ENCODE measurements at places on chromosomes 13 and 19.

- peak; percentile 35 for DNase-seq
These were observed 8.2 kb downstream of the RASGRP4 start for GRCh38 chr19:38417544-38418506.

GRCh38 chr19:863315-863620 is 3.8 kb downstream of the CFD start:
- DNase-seq, result no peak

- DNase-seq, result no peak
These were observed 26.4 kb downstream of the C13orf46 start for GRCh38 chr13:113947311-113948033.

- DNase-seq, result peak; percentile 35
These were observed at the start of gene SHISA2 for GRCh38 chr13:26051657-26052311. SHISA2 (minus strand) TSS chr13:26052016; CDS start chr13:26050975, 1,041 bp downstream.

- DNase-seq, result no peak
These were observed 249.0 kb downstream of the LHFPL6 start for GRCh38 chr13:39353988-39354387.

GRCh38 chr19:47512183-47512947 is 2.5 kb downstream of the NAPA start:
- DNase-seq, result no peak

DNA sequence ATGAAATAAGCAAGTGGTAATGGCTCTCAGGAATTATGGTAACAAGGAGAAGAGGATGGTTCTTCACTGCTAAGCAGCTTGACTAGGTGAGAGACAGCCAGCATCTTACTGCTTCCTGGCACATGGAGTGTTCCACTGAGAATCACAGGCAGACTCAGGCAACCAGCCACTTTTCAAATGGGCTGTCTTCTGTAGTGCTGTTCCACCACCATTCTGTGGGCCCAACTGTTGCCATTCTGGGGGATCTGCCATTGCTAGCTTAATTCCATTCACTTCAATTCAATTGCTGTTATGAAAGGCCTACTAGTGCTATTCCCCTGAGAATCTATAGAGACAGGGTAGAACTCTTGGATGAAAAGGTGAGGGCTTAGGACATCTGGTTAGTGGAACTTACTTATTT is 341.9 kb downstream of the KCNRG start:
- no peak for DNase-seq

GRCh38 chr13:57624565-57625435 is 6.7 kb upstream of the PCDH17 start:
- DNase-seq, result peak; percentile 5

- no peak for DNase-seq
These were observed 72.6 kb upstream of the TSHZ3 start for GRCh38 chr19:31421856-31422255.

DNA sequence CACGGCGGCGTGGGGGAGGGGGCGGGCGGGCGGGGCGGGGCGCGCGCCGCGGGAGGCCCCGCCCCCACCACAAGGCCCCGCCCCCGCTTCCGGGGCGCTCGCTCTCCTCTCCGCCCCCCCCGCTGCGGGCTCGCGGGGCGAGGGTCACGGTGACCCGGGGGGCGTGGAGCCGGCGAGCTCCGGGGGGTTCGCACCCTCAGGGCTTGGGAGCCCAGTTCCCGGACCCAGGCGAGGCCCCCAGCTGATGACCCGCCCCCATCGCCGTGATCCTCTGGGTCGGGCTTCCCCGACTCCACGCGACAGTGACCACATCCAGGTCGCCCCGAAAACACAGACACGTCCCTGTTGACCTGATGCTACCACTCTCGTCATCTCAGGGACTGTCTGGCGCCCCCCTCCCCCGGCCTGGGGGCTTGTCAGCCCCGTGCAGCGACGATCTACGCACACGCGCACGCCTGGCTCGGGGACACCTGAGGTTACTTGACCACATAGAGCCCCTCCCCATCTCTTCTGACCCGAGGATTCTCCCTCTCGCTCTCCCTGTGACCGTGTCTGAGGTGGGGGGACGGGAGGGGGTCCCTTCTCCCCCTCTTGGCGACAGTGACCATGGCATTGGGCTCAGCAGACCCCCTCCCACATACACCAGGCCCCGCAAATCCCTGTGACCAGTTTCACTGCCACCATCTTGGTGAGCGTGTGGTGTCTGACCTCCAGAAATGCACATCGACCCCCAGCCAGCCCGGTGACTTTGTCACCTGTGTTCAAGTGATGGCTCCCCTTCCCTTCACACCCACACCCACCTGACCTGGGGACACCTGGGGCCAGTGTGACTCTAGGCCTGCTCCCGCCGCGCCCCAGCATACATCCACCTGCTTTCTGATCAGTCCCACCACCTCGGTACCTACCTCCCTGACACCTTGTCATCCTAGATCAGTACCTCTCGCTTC is 670 bp downstream of the MAP2K7 start:
- no peak for DNase-seq

DNA sequence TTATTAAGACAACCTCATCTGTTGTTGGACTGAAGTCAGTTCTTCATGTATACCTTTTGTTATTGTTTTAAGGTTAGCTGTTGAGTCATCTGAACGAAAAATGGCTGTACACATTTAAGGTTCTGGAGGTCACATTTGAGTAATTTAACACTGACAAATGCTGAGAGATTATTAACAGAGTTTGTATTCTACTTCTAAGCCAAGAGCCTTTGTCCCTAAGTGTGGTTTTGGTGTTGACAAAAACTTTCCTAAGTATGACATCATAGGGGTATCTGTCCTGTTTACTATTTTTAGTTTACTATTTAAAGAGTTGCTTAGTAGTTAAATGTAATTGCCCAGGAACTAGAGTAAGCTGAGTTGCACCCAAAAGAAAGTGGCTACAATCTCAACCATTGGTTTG is 71.9 kb downstream of the CDK8 start:
- no peak for DNase-seq

- no peak for DNase-seq
These were observed 65.6 kb upstream of the TDRD3 start for GRCh38 chr13:60331249-60332012.

GRCh38 chr19:335072-335471 is 9.5 kb downstream of the MIER2 start:
- no peak for DNase-seq

Measured in CD4-positive, alpha-beta T cell (primary cell).